ENCODE measurements at places on chromosomes 4 and X.

- no peaks in the 10 kb centered on the region for H3K36me3 ChIP-seq
- H3K27ac ChIP-seq: no peak overlapping the region
- DNase-seq: no peak
- H3K4me3 ChIP-seq: no peak overlapping the region
- H3K27me3 ChIP-seq: no peaks in the 10 kb centered on the region
Measured at GRCh38 chrX:116272322-116272721, 101.8 kb downstream of the AGTR2 start.

GRCh38 chrX:111005166-111005565 lies 90.8 kb upstream of the PAK3 start:
- H3K27ac ChIP-seq: no peak overlapping the region
- no peaks in the 10 kb centered on the region for H3K36me3 ChIP-seq
- H3K27me3 ChIP-seq: no peaks in the 10 kb centered on the region
- DNase-seq: no peak
- no peak overlapping the region for H3K4me3 ChIP-seq

GRCh38 chr4:110418641-110419040 lies 57.3 kb upstream of the ENPEP start:
- H3K27me3 ChIP-seq: peaks cover 9% of the 10 kb centered on the region
- no peaks in the 10 kb centered on the region for H3K4me1 ChIP-seq
- H3K27ac ChIP-seq: no peak overlapping the region
- no peaks in the 10 kb centered on the region for H3K36me3 ChIP-seq
- DNase-seq: no peak
- H3K4me3 ChIP-seq: no peak overlapping the region

DNA sequence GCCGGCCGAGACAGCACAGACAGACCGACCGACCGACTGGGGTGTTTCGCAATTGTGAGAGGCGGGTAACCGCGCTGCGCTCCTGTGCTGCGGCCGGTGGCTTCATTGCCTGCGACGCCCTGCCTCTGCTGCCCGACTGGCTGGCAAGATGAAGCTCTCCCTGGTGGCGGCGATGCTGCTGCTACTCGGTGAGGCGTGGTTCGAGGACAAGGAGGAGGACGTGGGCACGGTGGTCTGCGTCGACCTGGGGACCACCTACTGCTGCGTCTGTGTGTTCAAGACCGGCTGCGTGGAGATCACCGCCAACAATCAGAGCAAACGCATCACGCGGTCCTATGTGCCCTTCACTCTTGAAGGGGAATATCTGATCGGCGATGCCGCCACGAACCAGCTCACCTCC lies 565.7 kb upstream of the SMIM31 start:
- no peaks in the 10 kb centered on the region for H3K36me3 ChIP-seq
- H3K27me3 ChIP-seq: no peaks in the 10 kb centered on the region
- no peak for DNase-seq
- H3K27ac ChIP-seq: no peak overlapping the region
- no peaks in the 10 kb centered on the region for H3K4me1 ChIP-seq

GRCh38 chr4:90207887-90208454 lies 80.8 kb downstream of the CCSER1 start:
- H3K27me3 ChIP-seq: no peaks in the 10 kb centered on the region
- no peaks in the 10 kb centered on the region for H3K36me3 ChIP-seq

- no peak for DNase-seq
- H3K27ac ChIP-seq: no peak overlapping the region
- no peak overlapping the region for H3K4me3 ChIP-seq
Measured at GRCh38 chr4:88097301-88097700, 61.1 kb downstream of the ABCG2 start.

Data from activated naive CD8-positive, alpha-beta T cell treated with anti-CD3 and anti-CD28 coated beads, Interleukin-2, amount 50 U/mL, for 24 hours (primary cell).